Fibroblast of skin of right biceps (primary cell): ENCODE measurements at places on chromosomes 12 and 14.
A peak's percentile ranks its signal among the peaks of the same experiment; 100 is the strongest.

- DNase-seq: peak; percentile 77
These were observed 118.5 kb downstream of the TTC7B start for GRCh38 chr14:90697577-90698206.

- no peak for DNase-seq
These were observed 22.3 kb downstream of the DLK1 start for GRCh38 chr14:100748944-100749343.

GRCh38 chr14:72434856-72435255 lies 459.0 kb downstream of the DPF3 start:
- no peak for DNase-seq

DNA sequence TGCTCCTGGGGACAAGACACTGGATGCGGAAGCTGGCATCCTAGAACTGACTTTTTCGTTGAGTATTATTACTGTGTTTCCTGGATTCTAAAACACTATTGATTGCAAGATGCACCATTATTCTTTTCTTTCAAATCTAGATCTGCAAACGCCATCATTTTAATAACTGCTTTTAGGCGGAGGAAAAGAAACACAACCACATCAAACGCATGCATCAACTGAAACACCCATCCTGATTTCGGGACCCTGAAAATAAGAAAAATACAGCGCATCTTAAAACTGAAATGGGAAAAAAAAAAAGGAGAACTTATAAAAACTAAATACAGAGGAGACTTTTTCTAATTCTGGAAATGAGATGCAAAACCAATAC lies 103.7 kb upstream of the MAX start:
- no peak for DNase-seq

- DNase-seq: no peak
These were observed 54.3 kb upstream of the SRSF5 start for GRCh38 chr14:69712599-69713088.

DNA sequence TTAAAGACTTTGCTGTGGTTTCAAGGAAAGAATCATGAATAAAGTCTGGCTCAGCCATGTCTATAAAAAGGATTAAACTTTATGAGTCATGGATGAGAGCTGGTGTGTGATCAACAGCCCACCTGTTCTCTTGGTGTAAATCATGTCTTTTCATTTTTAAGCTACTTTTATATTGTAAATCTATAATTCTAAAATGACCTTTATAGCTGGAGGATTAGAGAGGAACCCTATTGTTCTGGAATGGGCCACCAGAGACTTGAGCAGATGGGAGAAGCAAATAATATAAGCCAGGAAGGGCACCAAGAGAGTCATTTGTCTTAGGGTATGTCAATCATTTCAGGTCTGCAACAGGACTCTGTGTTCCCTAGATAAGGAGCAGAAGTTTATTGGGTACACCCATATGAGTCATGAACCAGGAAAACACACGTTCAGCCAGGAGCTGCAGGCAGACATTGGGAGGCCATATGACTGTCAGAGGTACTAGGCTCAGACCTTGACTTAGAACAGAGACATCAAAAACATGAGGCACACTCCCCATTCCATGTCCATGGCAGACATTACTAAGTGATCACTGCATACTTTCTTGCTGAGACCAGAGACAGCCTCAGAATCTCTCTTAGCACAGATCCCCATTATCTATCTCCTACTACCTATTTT lies 49.3 kb downstream of the NDUFA12 start:
- peak; percentile 20 for DNase-seq

GRCh38 chr12:26451763-26452162 lies 256.4 kb downstream of the SSPN start:
- peak; percentile 4 for DNase-seq

DNA sequence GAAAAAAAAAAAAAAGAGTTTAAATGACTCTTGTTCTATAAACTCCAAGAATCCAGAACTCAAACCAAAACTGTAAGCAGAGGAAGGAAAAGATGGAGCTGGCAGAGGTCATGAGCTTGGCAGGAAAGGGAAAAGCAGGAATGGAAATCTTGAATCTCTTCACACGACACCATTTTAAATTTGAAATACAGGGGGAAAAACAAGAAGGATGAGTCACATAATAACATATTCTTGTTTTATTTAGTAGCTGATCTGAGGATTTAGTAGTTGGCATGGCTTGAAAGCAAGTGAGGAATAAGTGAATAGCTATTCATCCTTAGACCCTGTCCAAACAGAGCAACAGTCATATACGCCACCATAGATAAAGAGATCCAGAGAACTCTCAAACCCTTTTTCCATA lies 35.0 kb downstream of the EPS8 start:
- DNase-seq: peak; percentile 46

GRCh38 chr14:90440021-90440451 lies 43.2 kb downstream of the CALM1 start:
- no peak for DNase-seq

- DNase-seq: no peak
These were observed 52.0 kb downstream of the NAV3 start for GRCh38 chr12:77882709-77883108.

DNA sequence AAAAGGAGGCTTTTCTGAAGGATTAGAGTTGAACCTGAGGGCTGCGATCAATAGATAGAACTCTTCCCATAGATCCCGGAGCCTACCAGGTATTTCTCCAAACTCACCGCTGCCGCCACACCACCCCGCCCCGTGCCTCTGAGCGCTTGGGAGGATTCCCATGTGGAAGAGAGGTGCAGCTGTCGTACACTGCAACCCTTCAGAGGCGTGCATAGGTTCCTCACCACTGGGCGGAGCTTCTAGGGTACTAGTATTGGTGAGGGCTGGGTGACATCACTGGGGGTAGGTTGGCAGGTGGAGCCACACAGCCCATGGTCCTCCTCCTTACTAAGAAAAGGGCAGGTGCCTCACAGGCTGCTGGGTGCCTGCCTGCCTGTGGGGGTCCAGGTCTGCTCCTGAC lies 127.0 kb downstream of the TSPAN9 start:
- DNase-seq: no peak
